ENCODE measurements at places on chromosomes 16 and 17. TPM values are rescaled to one million over a fixed set of nuclear protein-coding genes. Genes with fewer than 3 reads are reported as not detected.

SLC5A10 gene
- not detected for total RNA-seq

LGALS9B gene
- not detected for total RNA-seq

DNA sequence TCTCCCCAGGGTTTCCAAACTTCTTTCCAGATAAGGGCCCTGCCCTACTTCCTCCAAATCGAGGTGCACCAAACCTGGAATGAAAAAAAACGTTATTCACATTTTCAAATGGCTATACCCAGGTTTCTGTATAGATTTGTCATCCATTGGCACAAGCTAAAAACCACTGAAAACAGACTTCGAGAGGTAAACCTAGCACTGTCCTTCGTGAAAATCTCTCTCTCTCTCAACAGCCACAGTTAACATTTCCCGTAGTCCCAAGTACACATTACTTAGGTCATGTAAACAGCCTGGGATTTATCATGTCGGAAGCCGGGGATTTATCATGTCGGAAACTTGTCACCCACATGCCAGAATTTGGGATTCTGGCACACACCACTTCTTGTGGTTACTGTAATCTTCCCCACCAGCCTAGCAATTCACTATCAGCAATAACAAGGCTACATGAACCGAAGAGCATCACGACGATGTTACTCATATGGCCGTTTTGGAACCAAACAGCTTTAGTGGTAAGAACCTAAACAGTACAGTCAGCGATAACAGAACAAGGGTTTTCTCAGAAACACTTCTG, 1.2 kb downstream of the DDX5 start:
- no peak for DNase-seq

DNA sequence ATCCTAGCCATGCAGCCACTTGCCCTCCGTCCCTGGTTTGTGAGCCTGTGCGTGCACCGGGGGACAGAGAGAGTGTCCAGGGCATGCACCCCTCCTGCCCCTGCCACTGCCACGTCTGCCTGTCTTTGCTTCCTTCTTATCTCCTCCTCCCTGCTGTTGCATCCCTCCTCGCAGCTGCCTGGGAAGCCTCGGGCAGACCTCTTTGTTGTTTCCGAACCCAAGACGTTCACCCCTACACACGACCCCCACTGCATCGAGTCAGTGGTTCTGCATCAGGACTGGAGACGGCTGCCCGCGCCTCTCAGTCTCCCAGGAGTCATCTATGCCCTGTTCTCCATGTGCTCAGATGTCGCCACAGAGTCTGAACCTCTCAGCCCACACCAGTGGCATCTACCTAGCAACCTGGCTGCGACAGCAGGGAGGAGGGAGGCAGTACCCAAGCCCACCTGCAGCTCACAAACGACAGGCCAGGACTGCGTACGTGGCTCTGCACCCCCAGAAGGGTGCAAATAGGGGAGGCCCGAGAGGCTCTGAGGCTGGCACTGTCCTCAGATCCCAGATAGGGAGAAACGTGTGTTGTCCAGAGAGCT, 5.2 kb downstream of the TIMP2 start:
- no peak for DNase-seq

PHB1 gene
- total RNA-seq: 100 TPM

DNA sequence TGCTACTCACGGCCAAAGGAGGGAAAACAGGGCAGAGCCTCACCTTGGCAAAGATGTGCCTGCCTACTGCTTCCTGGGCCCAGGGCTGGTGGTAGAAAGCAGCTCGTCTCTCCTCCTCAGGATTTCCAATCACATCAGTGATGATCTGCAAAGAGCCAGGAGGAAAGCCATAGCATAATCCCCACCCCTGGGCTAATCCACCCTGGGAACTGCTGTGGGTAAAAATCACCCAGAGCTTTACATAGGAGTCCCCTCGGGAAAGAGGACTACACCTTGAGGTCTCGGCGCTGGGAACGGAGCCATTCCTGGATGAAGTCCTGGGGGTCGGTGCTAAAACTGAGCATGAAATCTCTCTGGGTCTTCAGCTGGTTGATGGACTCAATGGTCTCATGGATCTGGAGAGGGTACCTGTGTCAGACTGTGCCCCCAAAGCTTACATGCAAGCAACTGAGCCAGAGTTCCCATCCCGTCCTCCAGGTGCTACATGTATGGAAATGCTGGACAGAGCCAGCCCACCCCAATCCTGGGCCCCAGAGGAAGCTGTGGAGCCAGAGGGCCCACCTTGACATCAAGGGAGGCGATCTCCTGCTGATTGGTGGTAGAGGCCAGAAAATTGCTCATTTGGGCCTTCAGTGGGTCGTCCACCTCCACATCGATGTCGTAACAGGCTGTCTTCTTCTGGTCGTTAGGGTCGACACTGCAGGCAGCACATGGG, 5.7 kb upstream of the FTSJ3 start:
- DNase-seq: no peak

GJC1 gene
- 4.3 TPM for total RNA-seq

GRCh38 chr17:48639136-48639535, 13.0 kb upstream of the HOXB9 start:
- no peak for DNase-seq

DNA sequence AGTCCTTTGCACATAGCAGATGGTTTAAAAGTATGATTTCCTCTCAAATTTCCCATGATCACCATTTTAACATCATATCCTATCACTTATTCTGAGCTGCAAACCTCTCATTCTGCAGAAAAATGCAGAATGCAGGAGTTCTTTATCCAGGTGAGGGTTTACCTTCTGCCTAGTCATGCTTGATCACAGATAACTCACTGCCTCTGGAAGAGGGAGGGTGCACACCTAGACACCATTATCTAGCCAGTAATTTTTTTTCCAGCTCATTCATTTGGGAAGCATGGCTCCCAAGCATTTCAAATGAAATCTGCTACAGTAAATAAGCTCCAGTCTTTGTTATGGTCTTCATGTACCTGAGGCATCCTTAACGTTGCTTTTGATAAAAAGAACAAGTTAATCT, 38.0 kb downstream of the RFFL start:
- DNase-seq: no peak

DNA sequence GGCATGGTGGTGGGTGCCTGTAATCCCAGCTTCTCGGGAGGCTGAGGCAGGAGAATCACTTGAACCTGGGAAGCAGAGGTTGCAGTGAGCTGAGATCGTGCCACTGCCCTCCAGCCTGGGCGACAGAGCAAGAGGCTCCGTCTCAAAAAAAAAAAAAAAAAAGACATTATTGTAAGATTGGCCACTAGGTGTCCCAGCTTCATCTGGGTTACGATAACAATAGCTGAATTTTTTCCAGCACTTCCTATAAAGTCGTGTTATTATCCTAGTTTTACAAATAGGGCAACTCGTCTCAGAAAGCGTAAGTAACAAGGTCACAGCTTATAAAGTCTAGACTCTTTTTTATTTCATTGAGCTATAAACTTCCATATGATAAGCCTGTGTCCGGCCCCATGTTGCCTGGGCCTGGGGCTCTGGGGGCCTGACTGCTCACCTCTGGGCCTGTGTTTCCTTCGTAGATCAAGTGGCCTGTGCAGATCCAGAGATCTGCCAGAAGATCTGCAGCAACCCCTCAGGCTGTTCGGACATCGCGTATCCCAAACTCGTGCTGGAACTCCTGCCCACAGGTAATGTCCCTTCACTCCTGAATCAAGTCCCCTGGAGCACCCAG, 60.5 kb downstream of the SLC5A11 start:
- no peak for DNase-seq

- no peak for DNase-seq
Measured at GRCh38 chr16:88784856-88785105, 239 bp downstream of the PIEZO1 start.

- DNase-seq: no peak
Measured at GRCh38 chr16:51834133-51834532, 683.1 kb upstream of the SALL1 start.

- DNase-seq: no peak
Measured at GRCh38 chr16:89135971-89136765, 35.4 kb upstream of the CDH15 start.

DNA sequence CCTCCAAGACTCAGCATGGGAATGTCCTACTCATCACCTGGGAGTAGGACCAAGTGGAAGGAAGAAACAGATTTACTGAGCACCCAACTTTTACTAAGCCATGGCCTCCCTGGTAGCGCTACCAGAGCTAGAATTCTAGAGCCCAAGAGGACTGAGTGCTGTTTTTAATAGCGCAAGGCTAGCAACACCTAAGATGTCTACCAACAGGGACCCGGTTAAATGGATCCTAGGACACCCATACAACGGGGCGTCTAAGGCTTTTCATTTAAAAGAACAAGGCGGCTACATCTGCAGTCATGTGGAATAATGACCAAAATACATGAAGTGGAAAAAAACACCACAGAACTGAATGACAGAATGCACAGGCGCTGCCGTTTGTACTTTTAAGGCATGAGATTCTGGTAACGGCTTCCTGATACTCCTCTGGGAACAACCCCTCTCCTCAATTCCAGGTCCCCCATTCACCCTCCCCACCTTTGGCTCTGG, 5.1 kb downstream of the GGA2 start:
- DNase-seq: no peak

DNA sequence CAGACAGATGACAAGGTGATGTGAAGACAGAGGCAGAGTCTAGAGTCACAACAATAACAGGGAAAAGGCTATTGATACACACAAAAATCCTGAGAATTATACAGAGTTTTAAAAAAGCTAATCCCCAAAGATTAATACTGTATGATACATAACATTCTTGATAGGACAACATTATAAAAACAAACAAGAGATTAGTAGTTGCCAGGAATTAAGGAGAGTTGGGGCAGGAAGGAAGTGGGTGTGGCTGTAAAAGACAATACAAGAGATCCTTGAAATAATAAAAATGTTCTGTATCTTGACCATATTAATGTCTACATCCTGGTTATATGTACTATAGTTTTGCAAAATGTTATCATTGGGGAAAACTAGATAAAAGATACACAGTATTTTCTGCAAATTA, 309.5 kb upstream of the PMFBP1 start:
- no peak for DNase-seq

- DNase-seq: no peak
Measured at GRCh38 chr17:37610971-37611370, 1.8 kb upstream of the SYNRG start.

PLD2 gene
- total RNA-seq: 30.3 TPM

GRIN2A gene
- 0.29 TPM for total RNA-seq

- no peak for DNase-seq
Measured at GRCh38 chr17:76566988-76567431, 18.6 kb downstream of the ST6GALNAC2 start.

DNA sequence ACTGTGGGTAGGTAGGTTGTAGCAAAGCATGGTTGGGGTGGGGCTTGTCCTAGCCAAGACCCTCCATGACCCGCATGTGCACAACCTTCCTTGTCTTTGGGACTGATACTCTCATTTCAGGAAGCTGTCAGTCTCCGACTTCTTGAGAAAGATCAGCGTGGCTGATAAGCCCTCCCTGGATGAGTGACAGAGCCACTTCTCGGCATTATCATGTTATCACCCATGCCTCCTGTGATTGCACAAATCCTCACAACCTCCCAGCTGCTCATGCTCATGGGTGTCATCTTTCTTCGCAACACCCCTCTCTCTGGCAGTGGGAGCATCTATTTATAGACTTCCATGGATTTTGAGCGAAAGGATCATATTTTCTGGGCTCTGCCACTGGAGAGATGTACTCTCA, 314.2 kb downstream of the FOXL1 start:
- no peak for DNase-seq

- DNase-seq: no peak
Measured at GRCh38 chr17:73248532-73248931, 13.1 kb downstream of the CPSF4L start.

DNA sequence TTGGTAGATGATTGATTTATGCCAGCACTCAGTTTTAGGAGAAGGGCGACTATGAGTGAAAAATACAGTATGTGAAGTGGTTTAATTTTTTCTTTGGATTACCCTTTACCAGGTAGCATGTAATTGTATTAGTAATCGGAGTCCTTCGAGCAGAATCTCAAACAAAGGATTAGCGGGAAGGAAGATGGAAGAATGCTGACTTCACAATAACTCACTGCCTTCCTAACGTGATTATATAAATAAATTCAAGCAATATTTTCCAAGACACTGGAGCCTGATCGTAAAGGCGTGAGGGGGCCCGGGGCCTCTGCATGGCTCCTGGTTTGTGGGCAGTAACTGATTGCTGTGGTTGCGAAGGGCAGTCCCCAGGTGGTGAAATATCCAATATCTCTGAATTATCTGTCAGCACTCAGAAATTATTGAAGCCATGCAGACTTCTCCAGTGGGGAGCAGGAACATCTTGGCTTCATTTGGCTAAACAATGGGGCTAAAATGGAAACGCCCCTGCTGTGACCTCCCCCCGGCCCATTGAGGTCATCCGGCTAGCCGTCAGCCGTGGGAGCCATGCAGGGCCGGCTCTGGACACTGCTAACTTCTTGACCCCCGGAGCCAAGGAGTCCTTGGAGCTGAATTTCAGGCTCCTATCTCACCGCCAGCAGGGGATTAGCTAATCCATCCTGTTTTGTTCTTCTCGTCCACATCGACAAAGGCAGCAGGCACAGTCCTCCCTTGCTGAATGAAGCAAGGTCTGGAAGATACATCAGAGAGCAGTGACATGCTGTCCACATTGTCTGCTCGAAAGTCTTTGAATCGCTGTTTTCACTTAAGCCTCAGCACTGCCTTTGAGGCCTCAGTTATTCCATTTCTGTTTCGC, 295.9 kb upstream of the N4BP1 start:
- DNase-seq: no peak

- no peak for DNase-seq
Measured at GRCh38 chr16:51072591-51072990, 78.5 kb downstream of the SALL1 start.

- no peak for DNase-seq
Measured at GRCh38 chr16:27994686-27995085, 68.8 kb downstream of the GSG1L start.

- DNase-seq: no peak
Measured at GRCh38 chr17:49122566-49122965, 10.0 kb upstream of the B4GALNT2 start.

STH gene
- not detected for total RNA-seq

ACD gene
- total RNA-seq: 20.6 TPM

JUP gene
- total RNA-seq: 121 TPM

ATP2A3 gene
- total RNA-seq: 2.6 TPM

- no peak for DNase-seq
Measured at GRCh38 chr17:67548693-67549092, 169.0 kb upstream of the NOL11 start.

GRCh38 chr17:6894206-6894528, 62.6 kb upstream of the TEKT1 start:
- DNase-seq: no peak

DNA sequence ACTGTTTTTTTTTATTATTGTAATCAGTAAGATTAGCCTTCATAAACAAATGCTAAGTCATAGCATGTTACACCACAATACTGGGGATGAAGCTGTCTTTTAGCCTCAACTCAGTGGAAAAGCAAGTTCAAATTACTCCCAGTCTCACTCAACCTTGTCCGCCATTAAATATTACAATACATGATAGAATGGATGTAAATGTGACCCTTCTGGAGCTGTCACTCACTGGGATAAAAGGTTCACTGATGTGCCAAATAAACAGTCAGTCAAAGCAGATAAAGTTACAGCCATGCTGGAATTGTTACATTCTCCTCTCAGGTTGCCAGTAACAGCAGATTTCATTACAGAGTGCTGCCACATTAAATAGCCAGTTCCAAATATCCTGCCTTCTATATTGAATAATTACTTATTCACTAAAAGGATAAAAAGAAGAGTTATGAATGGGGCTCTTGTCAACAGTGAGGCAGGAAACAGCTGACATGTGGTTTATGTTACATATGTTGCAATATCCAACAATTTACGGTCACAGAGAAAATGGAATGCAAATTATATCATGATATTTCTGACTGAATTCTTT, 53.4 kb downstream of the BRIP1 start:
- DNase-seq: no peak

- no peak for DNase-seq
Measured at GRCh38 chr16:55444754-55445485, 34.1 kb upstream of the MMP2 start.

AANAT gene
- not detected for total RNA-seq

- DNase-seq: no peak
Measured at GRCh38 chr16:79920685-79921084, 320.1 kb upstream of the MAF start.
